Cardiac muscle cell (in vitro differentiated cells and primary cell): ENCODE measurements at places on chromosomes 1 and 21. TPM values are rescaled to one million over a fixed set of nuclear protein-coding genes. Genes with fewer than 3 reads are reported as not detected.

GJA8 gene
- not detected in 2 replicates for polyA plus RNA-seq

RIT1 gene
- polyA plus RNA-seq, result 40.6 and 54.2 TPM in 2 replicates

GPA33 gene
- 0.07 and 0.35 TPM in 2 replicates for polyA plus RNA-seq

MPL gene
- polyA plus RNA-seq, result 0.10 TPM in 1 of 2 replicates, not detected in the other

CDA gene
- not detected in 2 replicates for polyA plus RNA-seq

TTC22 gene
- not detected in 2 replicates for polyA plus RNA-seq
